ENCODE measurements at places on chromosomes 11 and 22. TPM values are rescaled to one million over a fixed set of nuclear protein-coding genes. Genes with fewer than 3 reads are reported as not detected.

GRCh38 chr11:27097551-27097950 lies 56.9 kb downstream of the BBOX1 start:
- DNase-seq: no peak

GRCh38 chr11:33687733-33688479 lies 12.7 kb downstream of the C11orf91 start:
- DNase-seq: no peak

DNA sequence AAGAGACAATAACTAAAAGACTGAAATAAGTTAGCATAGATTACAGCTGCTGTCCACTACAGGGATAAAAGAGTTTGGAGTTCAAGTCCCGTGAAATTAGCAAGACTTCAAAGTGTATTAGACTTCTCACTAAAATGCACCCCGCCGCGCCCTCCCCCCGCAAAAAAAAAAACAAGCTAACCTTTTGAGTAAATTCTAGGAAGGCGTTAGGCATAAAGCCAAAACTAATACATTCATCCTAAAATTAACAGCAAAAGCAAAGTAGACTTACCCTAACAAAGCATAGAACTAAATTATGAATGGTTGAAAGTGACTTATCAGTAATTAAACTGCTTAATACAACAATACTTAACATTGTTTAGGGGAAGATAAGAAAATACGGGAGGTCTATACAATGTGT lies 581.0 kb upstream of the CHORDC1 start:
- DNase-seq: no peak

Gene DKK3
- 520 TPM for total RNA-seq

- no peak for DNase-seq
These were observed 77.5 kb downstream of the NTM start for GRCh38 chr11:131447898-131448297.

DNA sequence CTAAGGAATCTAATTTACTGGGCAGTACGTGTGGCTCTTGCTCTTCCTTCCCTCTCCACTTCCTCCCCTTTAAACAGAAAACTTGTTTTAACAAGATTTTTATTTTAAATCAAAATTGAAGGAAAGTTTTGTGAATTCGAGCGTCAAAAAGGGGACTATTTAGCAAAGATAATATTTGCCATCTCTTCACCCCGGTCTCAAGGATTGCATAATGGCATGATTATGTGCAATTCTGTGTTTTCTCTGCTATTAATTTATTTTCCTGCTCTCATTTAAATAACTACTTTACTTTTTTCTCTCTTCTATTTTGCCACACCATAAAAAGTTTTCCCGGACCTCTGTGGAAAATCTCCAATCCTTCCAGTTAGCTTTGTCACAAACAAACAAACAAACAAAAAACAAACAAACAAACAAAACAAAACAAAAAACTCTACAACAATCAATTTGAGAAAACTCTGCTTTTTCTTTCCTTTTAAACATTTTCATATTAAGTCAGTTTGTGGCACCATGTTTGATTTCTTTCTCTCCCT lies 10.2 kb upstream of the PAX6 start:
- no peak for DNase-seq

Gene MOGAT2
- 0.13 TPM for total RNA-seq

- DNase-seq: no peak
These were observed 65.5 kb downstream of the GGTLC2 start for GRCh38 chr22:22709719-22710445.

Gene GAL
- not detected for total RNA-seq

DNA sequence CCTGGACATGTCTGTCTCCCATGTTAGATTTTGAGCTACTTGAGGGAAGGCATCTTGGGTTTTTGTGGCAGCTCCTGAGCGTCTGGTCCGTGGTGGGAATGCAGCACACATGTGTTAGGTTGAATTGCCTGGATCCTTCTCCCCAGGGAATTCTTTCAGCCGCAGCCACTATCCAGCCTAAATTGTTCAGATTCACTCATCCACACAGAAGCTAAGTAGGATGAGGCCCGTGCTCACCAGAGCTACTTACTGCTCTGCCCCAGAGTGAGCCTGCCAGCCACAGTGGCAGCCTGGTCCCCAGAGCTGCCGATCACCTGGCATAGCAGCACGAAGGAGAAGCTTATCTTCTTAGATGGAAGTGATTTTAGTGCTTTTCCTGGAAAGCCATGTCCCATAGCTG lies 34.4 kb upstream of the SORL1-AS1 start:
- no peak for DNase-seq

- DNase-seq: no peak
These were observed 11.1 kb downstream of the NAV2 start for GRCh38 chr11:19723572-19724342.

DNA sequence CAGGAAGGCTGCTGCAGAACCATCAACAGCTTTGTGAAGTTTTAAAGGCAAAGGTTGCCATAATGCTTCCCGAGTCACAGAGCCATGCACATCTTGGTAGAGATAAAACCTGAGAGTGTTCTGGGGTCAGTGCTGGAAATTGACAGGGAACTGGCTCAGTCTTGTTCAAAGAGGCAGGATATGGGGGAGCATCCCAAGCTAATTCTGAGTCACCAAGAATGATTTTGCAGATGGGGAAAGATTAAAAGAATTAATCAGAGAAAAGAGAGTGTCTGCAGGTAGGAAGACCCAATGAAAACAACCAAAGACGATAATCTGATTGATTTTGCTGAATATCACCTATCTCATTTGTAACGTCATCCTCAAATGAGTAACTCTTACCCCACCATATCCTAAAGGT lies 99.9 kb upstream of the CD44 start:
- no peak for DNase-seq

DNA sequence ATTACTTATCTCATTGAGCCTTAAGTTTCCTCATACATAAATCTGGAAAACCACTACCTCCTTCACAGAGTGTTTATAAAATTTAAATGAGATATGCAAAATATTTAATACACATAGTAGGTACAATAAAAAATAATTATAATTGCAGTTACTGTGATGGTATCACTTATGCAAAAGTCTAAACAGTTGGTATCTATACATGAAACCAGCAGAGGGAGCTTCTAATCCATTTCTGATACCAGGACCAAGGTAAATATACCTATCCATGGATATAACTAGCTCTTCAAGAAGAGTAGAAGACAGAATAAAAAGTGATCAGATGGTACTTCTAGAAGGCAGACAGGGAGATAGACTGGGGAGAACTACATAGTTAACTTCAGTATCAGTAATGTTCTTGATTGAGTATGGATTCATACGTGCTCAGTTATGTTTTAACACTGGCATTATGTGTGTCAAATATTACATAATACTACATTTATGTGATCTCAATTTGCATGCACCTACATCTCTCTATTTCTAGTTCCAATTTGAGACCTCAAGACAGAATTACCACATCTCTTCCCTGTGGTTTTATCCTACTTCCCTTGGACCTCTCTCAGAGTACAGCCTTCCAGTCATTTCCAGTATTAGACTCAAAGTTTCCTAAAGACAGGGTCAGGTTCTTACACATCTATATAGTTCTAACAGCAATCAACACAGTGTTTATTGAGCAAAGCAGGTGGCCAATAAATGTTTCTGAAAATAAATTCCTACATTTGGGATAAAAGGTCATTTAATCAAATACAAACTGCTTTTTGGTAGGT lies 13.7 kb upstream of the TSG101 start:
- no peak for DNase-seq

Gene SLC22A6
- not detected for total RNA-seq

Gene SLC25A45
- total RNA-seq: 5.3 TPM

DNA sequence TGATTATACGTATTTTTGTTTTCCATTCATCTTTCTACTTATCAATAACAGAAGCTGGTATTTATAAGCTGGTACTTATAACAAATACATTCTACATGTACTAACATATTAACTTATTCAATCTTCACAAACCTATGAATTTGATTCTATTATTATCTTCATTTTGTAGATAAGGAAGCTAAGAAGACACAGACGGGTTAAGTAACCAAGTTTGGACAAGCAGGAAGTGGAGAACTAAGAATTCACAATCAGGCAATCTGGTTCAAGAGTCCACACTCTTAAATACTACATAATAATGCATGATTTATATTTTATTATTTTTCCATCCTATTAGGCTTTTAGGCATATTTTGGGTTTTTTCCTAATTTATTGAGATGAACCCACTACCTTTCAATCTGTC lies 25.0 kb downstream of the FCHSD2 start:
- DNase-seq: no peak

DNA sequence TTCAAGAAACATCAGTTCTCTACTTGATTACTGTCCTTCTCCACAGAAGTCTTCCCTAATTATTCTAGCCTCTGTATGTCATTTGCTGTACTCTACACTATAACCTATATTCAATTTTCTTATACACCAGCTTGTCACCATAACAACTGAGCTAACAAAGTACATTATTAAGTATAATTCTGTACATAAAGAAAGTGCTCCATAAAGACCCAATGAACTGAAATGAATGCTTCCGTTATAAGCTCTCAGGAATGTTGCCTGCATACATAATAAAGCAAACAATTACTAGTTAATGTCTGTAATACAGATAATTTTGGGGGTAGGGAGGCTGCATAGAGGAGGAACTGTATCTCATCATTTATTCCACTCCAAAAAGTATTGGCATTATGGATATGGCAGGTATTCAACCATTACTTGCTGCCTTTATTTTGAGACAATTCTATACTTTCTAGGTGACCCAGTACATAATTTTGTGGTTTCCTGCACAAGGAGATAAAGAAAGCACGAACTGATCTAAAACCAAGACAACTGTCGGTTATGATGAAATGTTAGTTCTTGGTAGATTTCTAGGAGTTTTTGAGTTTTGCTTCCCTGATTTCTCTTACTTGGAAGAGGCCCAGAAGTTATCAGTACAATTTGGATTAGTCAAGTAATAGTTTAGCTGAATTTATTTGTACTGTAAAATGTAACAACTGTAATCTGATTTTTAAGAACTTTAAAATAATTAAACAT lies 202.5 kb downstream of the SBF2 start:
- DNase-seq: no peak

DNA sequence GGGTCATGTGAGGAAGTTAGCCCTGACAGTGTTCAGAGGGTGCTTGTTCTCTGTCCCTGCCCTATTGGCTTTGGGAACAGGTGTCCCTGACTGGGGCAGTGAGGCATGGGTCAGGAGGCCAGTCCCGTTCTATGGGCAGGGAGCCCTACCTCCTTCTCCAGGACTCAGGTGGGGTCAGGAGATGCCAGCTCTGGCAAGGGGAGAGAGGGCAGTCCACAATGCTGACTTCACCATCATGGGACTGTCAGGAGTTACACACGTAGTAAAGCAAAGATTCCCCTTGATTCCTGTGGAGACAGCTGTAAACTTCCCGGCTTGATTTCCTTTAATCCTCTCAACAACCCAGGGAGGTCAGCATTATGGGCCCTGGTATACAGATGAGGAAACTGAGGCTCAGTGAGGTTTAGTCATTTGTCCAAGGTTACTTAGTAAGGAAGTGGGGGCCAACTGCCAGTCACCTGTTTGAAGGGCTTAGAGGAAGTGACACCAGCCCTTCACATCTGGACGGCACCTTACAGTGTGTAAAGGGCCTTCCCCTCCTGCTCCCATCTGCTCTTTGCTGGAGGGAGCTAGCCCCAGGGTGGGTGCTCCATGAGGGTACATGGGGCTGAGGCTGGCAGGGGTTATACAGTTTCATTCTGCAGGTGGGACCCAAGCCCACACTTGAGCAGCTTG lies 11.9 kb downstream of the MICALL1 start:
- DNase-seq: no peak

Gene PRR33
- total RNA-seq: 5.8 TPM

Gene PGA4
- total RNA-seq: 0.83 TPM

Gene OR10D3
- total RNA-seq: not detected

Gene CCDC85B
- total RNA-seq: 27.9 TPM

Gene IFITM1
- total RNA-seq: 83.1 TPM

DNA sequence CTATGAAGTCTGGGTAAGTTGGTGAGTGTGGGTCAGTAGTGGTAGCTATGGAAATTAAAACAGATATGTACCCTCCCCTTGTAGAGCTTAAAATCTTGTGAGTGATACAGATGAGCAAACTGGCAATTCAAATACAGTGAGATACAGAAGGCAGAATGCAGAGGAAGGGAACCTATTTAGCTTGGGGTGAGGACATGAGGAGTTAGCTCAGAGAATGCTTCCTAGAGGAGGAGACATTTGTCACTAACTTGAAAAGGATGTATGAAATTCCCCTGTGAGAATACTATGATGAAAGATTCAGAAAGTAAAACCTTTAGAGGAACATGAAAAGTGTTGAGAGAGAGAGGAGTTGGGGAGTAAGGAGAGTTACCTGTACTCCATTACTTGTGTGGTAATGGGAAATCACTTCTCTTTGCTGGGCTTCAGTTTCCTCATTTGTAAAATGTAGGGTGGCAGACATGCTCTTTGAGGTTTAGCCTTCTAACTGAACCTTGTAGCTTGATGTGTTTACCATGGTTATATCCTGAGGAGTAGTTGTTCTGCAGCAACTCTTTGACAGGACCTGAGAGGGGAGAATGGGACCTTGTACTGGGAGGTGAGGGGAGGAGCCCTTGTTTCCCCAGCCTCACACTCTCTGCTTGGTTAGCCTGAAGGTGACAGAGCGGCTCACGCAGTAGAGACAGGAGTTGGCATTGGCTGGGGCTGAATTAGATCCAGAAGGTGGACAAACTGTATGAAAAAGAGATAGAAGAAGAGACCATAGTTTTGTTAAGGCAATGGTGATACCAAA lies 17.9 kb downstream of the SWAP70 start:
- DNase-seq: no peak

DNA sequence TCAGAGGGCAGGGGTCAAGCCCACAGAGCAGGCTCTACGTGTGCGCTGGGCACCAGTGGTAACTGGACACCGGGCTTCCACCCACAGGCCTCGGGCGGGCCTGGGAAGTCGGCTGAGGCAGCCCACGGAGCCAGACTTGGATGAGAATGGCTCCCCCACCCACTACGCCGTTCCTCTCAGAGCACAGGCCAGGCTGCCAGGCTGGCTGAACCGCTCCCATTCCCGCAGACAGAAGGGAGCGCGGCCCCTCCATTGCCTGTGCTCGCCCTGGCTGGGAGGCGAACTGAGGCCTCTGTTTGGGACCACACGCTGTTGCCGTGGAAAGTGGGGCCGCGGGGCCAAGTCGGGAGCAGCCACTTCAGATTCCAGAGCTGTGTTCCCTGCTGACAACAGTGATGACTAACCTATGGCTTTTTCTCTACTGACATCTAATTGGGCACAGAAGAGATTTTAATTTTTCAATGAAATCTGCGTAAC lies 63.9 kb downstream of the MYH9 start:
- DNase-seq: peak; percentile 86

DNA sequence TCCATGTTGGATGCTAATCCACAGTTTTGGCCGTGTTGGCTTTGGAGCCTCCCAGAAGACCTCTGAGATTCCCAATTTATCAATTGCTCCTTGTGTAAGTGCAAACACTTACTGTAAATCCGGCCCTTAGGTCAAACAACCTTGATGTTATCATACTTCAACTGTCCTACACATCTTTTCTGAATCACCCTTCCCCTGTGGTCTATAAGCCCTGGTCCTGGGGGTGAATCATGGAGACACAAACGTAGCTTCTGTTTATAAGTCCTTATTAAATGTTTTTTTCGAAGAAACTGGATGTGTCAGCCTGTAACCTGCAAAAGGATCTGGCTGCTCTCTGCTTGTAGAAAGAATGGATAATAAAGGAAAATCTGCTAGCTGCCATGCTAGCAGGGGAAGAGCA lies 1.7 kb upstream of the IL10RA start:
- no peak for DNase-seq

Data from Right ventricle myocardium superior (tissue), 1 donor.